ENCODE measurements at places on chromosomes 3 and 15.

DNA sequence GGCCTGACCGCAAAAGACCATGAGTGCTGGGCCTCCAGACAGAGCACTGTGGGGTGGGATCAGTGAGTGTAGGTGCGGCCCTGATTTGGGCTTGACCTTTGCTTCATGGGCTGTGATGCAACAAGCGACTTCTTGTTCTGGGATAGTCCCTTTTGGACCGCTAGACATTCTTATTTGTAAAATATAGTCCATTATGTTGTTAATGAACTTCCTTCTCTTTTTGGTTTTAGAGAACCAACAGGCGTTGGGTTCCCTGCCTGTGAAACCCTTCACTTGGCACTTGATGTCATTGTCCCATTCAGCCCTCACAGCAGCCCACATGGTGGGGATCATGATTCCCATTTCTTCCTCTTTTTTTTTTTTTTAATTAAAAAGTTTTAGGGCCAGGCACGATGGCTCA lies 15.8 kb upstream of the TRH start:
- H3K27ac ChIP-seq, result no peak overlapping the region
- H3K27me3 ChIP-seq, result peaks cover 10% of the 10 kb centered on the region
- DNase-seq, result no peak

DNA sequence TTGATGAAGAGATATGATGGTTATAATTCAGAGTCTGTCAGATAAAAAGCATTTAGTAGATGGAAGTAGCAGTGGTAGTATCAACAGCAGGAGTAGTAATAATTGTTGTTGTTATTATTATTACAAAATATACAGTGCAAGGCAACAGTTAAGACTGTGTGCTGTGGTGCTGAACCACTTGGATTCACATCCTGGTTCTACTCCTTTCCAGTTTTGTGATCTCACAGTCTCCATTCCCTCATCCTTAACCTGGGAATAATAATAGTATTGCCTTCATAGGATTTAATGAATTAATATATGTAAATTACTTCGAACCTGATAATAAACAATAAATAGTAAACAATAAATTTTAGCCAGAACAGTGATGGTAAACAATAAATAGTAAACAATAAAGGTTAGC lies 37.1 kb upstream of the TSC22D2 start:
- H3K27me3 ChIP-seq, result no peaks in the 10 kb centered on the region
- DNase-seq, result no peak
- H3K36me3 ChIP-seq, result no peaks in the 10 kb centered on the region
- H3K4me3 ChIP-seq, result peak overlapping the region; percentile 91
- H3K4me1 ChIP-seq, result peaks cover 20% of the 10 kb centered on the region

GRCh38 chr15:95734422-95735316 lies 595.8 kb upstream of the NR2F2 start:
- no peaks in the 10 kb centered on the region for H3K27me3 ChIP-seq
- no peak overlapping the region for H3K27ac ChIP-seq
- no peak overlapping the region for H3K4me3 ChIP-seq
- no peak for DNase-seq

DNA sequence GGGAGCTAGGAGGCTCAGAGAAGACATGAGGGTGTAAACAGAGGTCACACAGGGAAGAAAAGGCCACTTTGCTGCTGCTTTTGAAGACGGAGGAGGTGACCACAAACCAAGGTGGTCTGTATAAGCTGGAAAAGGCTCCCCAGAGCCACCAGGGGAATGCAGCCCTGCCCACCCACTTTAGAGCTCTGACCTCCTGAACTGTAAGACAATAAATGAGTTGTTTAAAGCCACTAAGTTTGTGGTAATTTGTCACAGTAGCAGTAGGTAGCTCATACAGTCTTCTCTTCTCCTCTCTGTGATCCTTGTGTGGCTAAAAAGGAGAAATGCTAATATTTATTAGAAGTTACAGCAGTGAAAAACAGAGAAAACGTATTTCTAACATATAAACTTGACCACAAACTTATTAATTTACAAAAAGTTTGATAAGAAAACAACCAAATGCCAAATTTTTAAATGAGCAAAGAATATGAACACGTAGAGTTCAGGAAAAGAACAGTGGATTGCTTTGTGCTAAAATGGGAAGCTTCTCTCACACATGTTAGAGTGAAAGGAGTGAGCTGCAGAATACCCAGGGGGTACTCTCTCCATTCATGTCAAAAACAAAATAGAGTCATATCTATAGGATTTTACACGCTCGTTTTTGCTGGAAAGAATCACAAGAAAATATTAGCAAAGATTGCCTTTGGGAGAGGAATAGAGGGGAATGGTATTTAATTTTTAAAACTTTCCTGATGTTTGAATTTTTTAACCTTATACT lies 71.0 kb downstream of the NOX5 start:
- H3K4me3 ChIP-seq, result no peak overlapping the region
- peaks cover 16% of the 10 kb centered on the region for H3K4me1 ChIP-seq
- H3K27me3 ChIP-seq, result peaks cover 7% of the 10 kb centered on the region
- no peaks in the 10 kb centered on the region for H3K36me3 ChIP-seq
- no peak for DNase-seq
- H3K27ac ChIP-seq, result no peak overlapping the region

GRCh38 chr15:95522533-95522932 lies 808.0 kb upstream of the NR2F2 start:
- H3K27me3 ChIP-seq, result no peaks in the 10 kb centered on the region
- no peak overlapping the region for H3K27ac ChIP-seq
- no peaks in the 10 kb centered on the region for H3K36me3 ChIP-seq
- DNase-seq, result no peak
